COR-L47 (cell line): ENCODE measurements at places on chromosomes 6 and 20.
A peak's percentile ranks its signal among the peaks of the same experiment; 100 is the strongest.

DNA sequence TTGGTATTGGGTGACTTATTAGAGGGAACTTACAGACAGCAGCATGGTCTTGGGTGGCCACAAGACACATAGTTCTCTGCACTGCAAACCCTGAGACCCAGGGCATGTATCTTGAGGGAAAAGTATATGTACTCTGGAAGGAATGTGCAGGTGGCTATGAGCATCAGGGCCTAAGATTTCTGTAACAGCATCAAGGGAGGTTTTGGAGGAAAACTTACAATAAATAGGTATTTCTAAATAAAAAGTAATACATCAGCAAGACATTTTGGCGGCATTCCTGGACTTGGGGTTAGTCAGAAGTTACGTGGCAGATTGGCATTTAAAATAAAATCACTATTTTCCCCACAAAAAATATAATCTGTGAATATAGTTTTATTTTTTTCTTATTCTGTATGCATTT lies 8.0 kb upstream of the STX7 start:
- DNase-seq, result no peak

DNA sequence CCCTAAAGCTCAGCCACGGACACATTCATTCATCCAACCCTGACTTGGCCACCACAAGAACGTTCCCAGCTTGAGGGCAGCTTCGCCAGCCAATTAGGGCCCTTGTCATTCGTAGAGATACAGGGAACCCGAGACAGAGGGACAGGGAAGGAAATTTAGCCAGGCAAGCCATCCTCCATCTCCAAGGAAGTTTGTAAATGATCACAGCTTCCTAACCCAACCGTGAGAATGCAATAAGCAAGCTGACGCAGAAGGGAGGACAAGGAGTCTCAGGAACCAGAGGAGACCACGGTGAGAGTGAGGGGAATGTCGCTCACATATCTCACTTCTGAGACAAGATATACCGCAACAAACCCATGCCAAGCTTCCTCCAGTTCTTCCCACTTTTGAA lies 1.4 kb downstream of the TRAM2 start:
- no peak for DNase-seq

GRCh38 chr20:36439040-36439730 lies 102.1 kb upstream of the MYL9 start:
- peak; percentile 34 for DNase-seq

- no peak for DNase-seq
Measured at GRCh38 chr6:43396408-43397149, 27.1 kb upstream of the ZNF318 start.
